ENCODE measurements at places on chromosomes 2 and 18.

- DNase-seq, result no peak
These were observed 11.3 kb downstream of the AGPS start for GRCh38 chr2:177403838-177404237.

DNA sequence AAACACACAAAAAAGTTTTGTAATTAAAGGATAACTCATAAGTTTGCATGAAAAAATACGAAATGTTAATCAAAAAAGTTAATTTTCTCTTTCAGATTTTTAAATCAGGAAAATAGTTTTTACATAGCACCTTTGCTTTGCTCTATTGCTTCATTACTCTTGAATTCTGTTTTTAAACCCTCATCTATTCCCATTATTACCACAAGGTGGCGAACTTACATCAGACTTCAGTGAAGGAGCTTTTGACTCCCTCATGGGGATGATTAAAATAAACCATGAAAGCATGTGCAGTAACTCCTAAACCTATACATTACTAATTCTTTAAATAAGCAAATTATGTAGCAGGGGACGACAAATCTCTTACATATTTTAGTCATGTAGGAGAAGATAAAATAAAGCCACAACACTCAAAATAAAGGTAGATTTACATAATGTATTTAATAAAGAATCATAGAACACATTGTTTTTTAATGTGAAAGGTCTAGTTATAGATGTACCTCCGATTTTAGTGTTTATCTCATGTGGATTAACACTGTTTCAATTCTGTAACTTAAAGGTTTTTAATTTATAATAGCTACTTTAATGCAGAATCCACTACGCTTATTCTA lies 105.2 kb downstream of the NETO1 start:
- DNase-seq, result peak; percentile 0

DNA sequence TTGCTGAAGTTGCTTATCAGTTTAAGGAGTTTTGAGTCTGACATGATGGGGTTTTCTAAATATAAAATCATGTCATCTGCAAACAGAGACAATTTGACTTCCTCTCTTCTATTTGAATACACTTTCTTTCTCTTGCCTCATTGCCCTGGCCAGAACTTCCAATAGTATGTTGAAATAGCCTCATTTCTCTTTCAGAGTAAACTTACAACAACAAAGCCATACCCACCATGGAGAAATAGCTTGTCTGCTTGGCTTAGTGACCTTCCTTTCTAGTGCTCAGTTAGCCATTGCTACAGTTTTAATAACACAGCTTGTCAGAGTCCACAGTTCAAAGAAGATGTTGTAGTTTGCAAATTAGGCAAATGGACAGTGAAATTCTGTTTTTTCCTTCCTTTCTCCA lies 228.0 kb downstream of the ETAA1 start:
- DNase-seq, result no peak

GRCh38 chr2:20410556-20411277 lies 36.2 kb upstream of the RHOB start:
- no peak for DNase-seq

- no peak for DNase-seq
These were observed 447.4 kb downstream of the CMPK2 start for GRCh38 chr2:6418291-6418690.

GRCh38 chr2:36809069-36809445 lies 112.5 kb downstream of the VIT start:
- DNase-seq, result no peak

DNA sequence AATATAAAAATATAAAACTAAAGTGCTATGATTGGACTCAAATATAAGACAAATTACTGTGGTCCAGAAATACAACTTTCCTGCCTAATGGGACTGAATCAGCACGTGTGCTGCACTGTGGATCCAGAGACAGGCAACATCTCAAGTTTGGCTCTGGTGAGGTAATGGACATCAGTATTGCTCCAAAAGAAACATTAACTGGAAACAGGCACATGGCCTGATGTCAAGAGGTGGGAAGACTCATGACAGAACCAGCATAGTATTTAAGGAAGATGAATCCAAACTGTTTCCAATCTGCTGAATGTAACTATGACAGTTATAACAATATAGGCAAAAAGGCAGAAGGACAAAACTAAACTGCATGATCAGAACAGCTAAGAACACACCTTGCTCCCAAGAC lies 354.6 kb downstream of the FSIP2 start:
- no peak for DNase-seq

DNA sequence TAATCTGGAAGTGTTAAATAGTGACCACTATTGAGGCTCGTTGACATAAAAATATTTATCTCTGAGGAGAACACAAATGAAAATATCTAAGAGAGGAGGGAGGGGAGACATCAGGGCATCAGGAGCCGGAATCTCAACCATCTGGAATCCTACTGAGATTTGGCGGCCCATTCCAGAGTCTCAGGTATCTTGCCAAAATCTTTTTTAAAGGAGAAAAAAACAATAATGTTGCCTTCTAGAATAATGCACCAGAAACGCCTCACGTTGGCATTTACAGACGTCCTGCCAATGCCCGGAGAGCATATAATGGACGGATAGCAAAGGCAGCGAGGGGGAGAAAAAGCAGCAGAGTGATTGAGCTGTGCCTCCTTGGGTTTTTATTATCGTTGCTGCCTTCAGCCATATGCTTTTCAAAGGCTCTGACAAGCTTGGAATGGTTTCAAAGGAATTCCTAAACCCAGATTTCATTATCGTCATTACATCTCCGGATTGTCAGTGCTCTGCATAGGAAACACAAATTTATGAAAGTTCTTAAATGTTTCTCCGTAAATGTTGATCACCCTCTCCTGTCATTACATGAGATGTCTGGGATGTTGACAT lies 30.9 kb upstream of the EGR4 start:
- DNase-seq, result no peak

GRCh38 chr18:77248873-77249568 lies 627 bp upstream of the GALR1 start:
- DNase-seq, result no peak

DNA sequence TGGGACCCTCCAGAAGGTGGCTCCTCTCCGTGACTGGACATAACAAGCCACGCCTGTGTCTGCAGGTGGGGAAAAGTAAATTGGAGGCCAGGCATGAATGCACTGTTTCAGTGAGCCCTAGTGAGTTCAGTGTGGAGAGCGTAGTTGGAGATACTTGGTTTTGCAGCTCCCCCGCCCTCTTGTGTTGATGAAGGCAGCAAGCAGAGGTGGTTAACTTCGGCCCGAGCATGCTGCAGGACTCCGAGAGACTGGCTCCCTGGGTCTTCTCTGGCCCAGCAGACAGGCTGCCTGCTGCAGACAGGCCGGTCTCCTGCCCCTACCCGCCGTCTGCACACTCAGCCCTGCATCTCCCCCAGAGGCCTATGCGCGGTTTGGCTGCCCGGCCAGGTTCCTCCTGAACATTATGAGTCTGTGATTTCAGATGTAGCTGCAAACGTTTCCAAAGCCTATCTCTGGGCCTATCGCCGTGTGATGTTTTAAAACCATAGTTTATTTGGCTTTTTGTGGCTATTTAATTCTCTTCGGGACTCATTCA lies 102.4 kb downstream of the LDLRAD4 start:
- no peak for DNase-seq

DNA sequence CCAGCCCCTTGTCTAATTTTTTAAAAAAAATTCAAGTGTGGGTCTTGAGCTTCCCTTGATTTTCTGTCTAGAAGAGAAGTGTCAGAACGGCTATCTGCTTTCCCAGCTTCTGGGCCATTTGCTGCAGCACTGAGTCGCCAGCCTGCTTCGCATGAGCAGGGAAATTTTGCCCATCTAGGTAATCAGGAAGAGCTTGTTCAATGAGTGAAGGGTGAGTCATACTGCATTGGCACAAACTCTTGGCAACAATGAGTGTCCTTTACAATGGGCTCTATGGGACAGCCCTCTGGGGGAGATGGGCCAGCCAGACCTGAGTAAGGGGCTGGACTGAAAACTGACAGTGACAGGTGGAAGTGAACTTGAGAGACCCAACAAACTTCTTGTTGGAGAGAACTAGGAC lies 2.4 kb upstream of the RNF144A start:
- no peak for DNase-seq

- no peak for DNase-seq
These were observed 97.8 kb downstream of the B3GNT2 start for GRCh38 chr2:62293490-62294271.

- DNase-seq, result no peak
These were observed 12.2 kb upstream of the ARL5A start for GRCh38 chr2:151840216-151841046.

DNA sequence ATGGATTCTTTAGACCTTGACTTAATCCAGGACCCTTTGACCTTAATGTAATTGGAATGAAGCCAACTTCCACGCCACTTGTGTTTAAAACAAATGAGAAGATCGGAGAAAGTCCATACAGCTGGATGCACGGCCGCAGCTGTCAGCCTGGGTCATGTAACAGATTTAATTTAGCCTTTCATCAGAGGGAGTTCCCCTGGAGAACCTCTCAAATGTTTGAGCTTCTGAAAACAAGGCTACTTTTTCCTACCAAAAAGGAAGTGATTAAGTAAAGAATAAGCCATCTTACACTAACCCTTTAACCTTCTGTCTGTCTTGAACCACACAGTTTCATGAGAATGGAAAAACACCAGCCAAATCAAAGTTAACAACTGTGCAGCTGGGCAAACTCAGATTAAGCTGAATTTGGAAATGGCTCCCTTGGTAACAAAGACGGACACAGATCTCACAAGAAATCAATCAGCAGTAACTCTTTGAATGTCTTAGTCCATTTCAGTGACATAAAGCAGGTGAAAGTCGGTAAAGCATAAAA lies 103.6 kb downstream of the DOCK10 start:
- no peak for DNase-seq

DNA sequence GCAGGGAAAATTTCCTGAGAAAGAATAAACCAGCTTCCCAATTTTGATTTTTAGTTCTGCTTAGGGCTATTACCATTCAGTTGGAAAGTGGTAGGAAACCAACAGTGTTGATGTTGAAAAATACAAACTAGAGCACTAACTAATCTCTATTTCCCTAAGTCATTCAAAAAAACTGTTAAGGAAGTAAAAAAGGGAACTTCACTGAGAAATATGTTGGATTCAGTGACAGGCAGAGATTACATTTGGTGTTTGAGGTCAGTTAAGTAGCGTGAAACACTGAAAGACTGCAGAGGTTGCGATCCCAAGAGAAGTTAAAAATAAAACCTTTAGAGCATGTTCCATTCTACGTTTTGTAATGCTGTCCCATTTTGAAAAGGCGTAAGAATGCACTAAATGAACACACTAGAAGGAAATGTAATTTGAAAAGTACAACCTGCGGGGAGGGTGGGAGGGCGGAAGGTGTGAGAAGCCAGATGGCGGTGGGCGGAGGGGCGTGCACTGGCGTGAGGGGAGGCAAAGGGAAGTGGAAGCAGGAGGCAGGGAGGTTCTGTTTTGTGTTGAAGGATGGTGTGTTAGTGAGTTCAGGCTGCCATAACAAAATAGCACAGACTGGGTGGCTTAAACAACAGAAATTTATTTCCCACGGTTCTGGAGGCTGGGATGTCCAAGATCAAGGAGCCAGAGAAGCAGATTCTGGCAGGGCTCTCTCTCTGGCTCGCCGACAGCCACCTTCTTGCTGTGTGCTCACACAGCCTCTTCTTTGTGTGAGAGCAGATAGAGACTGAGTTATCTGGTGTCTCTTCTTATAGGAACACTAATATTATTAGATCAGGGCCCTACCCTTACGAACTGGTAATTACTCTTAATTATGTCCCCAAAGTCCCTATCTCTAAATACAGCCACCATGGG lies 94.3 kb upstream of the KCTD1 start:
- DNase-seq, result no peak

All from stimulated activated CD8-positive, alpha-beta memory T cell treated with anti-CD3 and anti-CD28 coated beads, Interleukin-7, amount 100 ng/mL, for 48 hours (primary cell).